Epithelial cell of esophagus (primary cell): ENCODE measurements at places on chromosomes 7 and 10.

DNA sequence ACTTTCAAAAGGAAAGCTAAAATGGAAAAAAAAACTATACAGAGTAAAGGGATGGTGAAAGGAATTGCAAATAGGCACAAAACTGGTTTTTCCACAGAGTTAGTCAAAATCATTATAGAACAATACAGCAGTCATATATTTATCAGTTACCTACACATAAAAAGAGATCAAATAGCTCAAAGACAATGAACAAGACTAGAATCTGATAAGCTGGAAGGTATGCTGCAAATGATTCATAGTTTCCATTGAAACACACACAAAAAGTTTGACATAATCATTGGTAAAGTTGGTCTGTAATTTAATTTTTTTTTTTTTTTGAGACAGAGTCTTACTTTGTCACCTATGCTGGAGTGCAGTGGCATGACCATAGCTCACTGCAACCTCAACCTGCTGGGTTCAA is 92.4 kb upstream of the SGCE start:
- peak; percentile 1 for DNase-seq

DNA sequence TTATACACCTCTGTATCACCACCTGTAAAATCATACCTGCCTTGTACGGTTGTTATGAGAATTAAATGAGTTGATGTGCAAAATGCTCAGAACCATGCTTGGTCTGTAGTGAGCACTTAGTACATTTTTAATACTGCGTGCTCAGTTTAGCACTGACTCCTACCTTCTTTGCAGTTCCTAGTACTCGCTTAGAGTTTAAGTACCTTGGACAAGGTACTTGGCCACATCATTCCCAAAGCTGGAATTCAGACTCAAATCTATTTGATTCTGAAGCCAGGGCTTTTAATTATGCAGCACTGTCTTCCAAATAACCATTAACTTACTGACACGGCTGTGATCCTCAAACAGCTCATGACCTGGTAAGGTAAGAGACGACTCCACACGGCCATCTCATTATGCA is 100.0 kb upstream of the AGK start:
- DNase-seq, result no peak

DNA sequence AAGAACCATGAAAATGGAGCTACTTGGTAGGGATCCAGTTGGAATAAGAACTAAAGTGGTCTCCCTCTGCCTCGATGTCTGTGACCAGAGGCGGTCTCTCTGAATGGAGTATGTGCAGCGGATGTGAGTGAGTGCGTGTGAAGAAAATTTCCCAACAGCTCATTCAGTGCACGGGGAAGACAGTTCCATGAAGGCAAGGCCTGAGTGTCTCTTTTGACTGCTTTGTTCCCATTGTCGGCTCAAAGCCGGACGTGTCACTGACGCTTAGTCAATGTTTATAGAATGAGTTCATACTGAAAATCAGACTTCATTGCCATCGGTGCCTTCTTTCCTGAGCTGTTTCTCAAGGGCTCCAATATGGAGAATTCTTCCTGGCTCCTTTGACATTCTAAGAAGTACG is 55.3 kb upstream of the GRB10 start:
- peak; percentile 96 for DNase-seq

GRCh38 chr10:132642732-132643008 is 105.1 kb downstream of the INPP5A start:
- DNase-seq, result no peak

GRCh38 chr7:116407165-116407564 is 92.4 kb upstream of the CAV2 start:
- DNase-seq, result no peak

DNA sequence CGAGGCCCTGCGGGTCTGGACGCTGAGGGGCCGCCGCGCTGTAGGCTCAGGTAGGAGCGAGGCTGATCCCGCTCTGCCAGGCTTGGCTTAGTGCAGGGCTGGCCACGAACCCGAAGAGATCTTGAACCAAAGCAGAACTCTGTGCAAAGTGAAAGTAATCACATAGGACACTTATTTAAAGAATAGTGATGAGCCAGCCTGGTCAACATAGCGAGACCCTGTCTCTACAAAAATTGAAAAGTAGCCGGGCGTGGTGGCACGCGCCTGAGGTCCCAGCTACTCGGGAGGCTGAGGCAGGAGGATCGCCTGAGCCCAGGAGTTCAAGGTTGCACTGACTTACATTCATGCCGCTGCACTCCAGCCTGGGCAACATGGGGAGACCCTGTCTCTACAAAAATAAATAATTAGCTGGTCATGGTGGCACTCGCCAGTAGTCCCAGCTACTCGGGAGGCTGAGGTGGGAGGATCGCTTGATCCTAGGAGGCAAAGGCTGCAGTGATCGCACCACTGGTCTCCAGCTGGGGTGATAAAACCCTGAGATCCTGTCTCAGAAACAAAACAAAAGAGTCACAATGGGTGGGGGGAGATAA is 541 bp downstream of the ZSCAN25 start:
- DNase-seq, result no peak

GRCh38 chr7:92750946-92751345 is 85.4 kb downstream of the CDK6 start:
- DNase-seq, result no peak

DNA sequence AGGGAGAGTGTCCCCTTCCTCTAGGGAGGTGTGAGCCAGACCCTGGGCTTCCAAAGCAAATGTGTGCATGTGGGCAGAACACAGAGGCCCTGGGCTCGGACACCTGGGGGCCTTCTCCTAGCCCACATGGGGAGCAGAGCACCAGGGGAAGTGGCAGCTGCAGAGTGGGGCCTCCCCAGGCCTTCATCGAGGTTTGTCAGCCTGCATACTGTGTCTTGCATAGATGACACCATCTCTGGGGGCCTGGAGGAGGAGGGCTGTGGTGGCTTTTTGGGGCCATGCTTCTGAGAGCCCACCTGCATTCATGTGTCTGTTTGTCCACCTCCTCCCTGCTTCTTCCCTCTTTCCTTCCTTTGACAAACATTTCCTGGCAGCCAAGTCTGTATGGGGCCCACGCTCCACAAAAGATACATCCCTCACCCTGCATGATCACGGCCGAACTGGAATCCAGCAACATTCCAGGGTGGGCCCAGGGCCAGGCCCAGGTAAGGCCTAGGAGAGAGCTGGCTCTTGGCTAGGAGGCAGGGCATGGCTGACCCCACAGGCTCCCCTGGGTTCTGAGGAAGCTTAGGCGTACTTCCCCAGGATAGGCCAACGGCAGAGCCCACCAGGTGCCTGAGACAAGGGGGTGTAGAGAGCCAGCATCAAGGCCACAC is 79.2 kb downstream of the ZMIZ1 start:
- DNase-seq, result no peak

- no peak for DNase-seq
Measured at GRCh38 chr10:22429146-22429545, 83.8 kb downstream of the SPAG6 start.

GRCh38 chr7:103765901-103766300 is 223.6 kb downstream of the RELN start:
- no peak for DNase-seq

- DNase-seq, result peak; percentile 67
Measured at GRCh38 chr7:13336227-13336626, 648.8 kb downstream of the ARL4A start.

GRCh38 chr7:55538538-55538937 is 33.8 kb downstream of the VOPP1 start:
- DNase-seq, result peak; percentile 96

DNA sequence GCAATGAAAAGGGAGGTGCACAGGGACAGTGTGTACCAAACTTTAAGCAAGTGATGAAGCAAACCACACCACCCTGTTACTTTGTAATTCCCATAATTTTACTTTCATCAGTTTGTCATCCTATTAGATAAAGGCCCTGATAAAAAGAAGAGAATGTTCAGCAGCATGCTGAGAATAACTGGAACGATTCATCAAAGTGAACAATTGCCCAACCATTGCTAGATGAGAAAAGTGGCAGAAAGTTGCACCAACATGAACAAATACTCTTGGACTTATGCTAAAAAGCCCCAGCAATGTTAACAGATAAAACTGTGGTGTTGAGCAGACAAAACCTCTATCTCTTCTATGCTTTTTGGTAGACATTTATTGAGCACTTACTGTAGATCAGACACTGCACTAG is 75.5 kb upstream of the PCGF5 start:
- peak; percentile 36 for DNase-seq

GRCh38 chr10:28266449-28267224 is 36.2 kb downstream of the MPP7 start:
- DNase-seq, result no peak
